ENCODE measurements at places on chromosomes 5 and 9.

DNA sequence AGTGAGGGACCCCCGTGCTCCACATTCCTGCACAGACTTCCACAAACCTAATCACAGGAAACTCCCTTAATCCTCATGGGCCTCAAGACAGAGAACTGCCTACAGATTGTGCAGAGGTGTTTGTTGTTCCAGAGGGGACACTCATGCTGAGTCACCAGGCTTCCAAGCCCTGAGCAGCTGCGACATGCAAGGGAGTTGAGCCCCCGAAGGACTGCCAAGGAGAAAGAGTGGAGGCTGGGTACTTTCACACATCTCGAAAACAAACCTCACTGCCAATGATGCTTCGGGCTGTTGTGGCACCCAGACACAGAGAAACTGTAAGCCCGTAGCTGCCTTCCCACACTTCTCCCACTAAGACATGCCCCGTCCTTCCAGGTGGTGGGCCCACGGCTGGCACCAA lies 480.8 kb downstream of the CDH12 start:
- H3K36me3 ChIP-seq: no peaks in the 10 kb centered on the region
- H3K27me3 ChIP-seq: no peaks in the 10 kb centered on the region
- DNase-seq: no peak

GRCh38 chr9:80605129-80605528 lies 1033.4 kb downstream of the TLE4 start:
- no peak for DNase-seq
- H3K27me3 ChIP-seq: no peaks in the 10 kb centered on the region
- H3K27ac ChIP-seq: no peak overlapping the region
- no peaks in the 10 kb centered on the region for H3K36me3 ChIP-seq

GRCh38 chr5:171954721-171955120 lies 51.7 kb downstream of the FBXW11 start:
- H3K4me3 ChIP-seq: no peak overlapping the region
- no peaks in the 10 kb centered on the region for H3K27me3 ChIP-seq
- no peaks in the 10 kb centered on the region for H3K36me3 ChIP-seq
- DNase-seq: no peak

GRCh38 chr5:67283275-67283987 lies 86.8 kb upstream of the CD180 start:
- H3K27me3 ChIP-seq: no peaks in the 10 kb centered on the region
- H3K4me3 ChIP-seq: no peak overlapping the region
- H3K4me1 ChIP-seq: no peaks in the 10 kb centered on the region
- no peak overlapping the region for H3K27ac ChIP-seq

DNA sequence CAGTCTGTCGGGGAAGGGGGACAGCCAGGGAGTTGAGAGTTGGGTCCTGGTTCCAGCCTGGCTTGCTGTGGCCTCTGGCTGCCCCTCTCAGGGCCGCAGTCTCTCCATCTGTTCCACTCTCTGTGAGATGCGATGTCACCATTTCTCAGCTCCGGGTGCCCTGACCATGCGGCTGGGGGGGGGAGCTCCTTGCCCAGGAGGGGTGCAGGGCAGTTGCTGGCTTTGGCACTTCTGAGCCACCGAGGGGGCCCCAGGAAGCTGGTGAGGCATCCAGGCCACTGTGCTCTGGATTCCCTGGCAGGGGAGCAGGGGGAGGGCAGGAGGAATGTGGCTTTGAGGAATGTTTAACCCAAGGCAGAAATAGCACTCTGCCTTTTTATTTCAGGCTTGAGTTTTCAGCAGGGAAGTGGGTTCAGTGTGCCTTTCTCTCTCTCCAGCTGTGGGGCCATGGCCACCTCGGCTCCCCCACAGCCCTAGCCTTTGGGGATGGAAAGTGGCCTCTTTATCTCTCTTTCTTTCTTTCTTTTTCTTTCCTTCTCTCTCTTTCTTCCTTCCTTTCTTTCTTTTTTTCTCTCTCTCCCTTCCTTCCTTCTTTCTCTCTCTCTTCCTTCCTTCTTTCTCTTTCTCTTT lies 11.0 kb downstream of the NCS1 start:
- H3K4me3 ChIP-seq: no peak overlapping the region
- peaks cover 22% of the 10 kb centered on the region for H3K4me1 ChIP-seq
- DNase-seq: no peak
- no peaks in the 10 kb centered on the region for H3K36me3 ChIP-seq
- H3K27me3 ChIP-seq: no peaks in the 10 kb centered on the region

- no peak overlapping the region for H3K4me3 ChIP-seq
- no peaks in the 10 kb centered on the region for H3K4me1 ChIP-seq
- DNase-seq: no peak
- no peaks in the 10 kb centered on the region for H3K27me3 ChIP-seq
Observed at GRCh38 chr5:90612919-90613318, 54.3 kb downstream of the ADGRV1 start.

GRCh38 chr9:4260661-4261060 lies 39.2 kb downstream of the GLIS3 start:
- H3K4me1 ChIP-seq: no peaks in the 10 kb centered on the region
- no peak overlapping the region for H3K4me3 ChIP-seq
- no peak overlapping the region for H3K27ac ChIP-seq

DNA sequence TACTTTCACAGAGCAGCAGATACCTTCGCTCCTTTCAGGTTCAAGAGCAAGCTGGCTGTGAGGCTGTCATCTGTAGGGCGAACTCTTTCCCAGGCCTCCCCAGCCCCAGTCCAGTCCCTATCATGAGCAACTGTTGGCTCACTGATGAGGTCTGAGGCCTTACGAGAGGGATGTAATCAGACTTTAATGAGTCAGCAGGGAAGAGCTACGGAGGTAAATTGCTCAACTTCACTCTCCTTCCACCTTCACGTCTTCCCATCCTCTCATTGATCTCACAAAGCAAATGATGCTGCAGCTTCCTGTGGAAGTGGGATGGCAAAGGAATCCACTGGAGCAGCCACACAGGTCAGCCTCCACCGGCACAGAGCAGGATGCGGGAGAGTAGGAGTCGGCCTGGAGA lies 130.7 kb upstream of the TBCA start:
- DNase-seq: no peak
- H3K27me3 ChIP-seq: no peaks in the 10 kb centered on the region
- H3K4me1 ChIP-seq: peaks cover 3% of the 10 kb centered on the region
- no peak overlapping the region for H3K27ac ChIP-seq

DNA sequence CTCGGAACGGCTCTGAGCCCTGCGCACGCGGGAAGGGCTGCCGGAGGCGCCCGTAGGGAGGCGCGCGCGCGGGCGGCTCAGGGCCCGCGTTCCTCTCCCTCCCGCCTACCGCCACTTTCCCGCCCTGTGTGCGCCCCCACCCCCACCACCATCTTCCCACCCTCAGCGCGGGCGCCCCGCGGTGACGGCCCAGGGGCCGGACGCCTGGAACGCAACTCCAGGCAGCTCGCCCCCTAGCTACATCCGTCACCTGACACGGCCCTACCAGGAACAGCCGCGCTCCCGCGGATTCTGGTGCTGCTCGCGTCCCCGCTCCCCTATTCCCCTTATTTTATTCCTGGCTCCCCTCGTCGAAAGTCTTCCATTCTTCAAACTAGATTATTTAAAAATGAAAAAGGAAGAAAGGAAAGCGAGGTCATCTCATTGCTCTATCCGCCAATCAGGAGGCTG lies at the start of gene CDKN2B-AS1:
Gene CDKN2B-AS1 (plus strand): TSS at position 236 of the 450 bp plus-strand sequence.
- H3K27ac ChIP-seq: no peak within 1 kb of the TSS
- no peaks in the 10 kb centered on the region for H3K4me1 ChIP-seq
- peak within 1 kb of the TSS; percentile 56 for H3K4me3 ChIP-seq
- peaks cover 40% of the 10 kb centered on the region for H3K27me3 ChIP-seq

DNA sequence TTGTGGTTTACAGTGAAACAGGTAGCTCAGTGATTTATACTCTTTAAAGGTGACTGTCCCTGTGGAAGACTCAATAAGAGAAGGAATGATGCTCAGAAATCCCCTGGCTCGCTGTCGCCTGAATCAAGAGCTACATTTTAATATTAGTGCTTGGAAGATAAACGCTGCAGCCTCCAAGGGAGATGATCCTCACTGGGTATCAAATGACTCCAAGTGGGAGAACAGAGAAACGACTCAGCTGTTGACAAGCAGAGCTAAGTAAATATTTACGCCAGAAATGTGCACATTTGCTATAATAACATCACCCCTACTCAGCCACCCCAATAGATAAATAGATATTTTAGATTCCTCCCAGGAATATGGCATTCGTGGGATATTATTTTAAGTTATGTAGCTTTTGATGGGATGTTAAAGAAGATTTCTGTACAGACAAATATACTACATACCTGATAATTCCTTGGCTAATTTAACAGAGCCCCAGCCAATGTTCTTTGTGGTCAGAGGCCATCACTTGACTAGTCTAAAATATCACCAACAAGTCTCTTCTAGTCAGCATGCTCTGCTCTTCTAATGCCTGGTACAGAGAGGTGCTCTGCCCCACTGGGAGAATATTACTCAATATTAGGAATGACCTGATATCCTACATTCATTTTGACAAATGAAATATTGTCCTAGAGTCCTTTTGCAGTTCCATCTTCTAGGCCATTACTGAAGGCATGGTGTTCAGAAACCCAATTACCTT lies 18.3 kb upstream of the CCDC192 start:
- H3K4me3 ChIP-seq: no peak overlapping the region
- DNase-seq: no peak
- no peaks in the 10 kb centered on the region for H3K4me1 ChIP-seq
- no peaks in the 10 kb centered on the region for H3K27me3 ChIP-seq

GRCh38 chr9:80885894-80886293 lies 803.5 kb downstream of the TLE1 start:
- no peak overlapping the region for H3K27ac ChIP-seq
- peaks cover 1% of the 10 kb centered on the region for H3K4me1 ChIP-seq
- DNase-seq: no peak
- no peaks in the 10 kb centered on the region for H3K36me3 ChIP-seq
- no peaks in the 10 kb centered on the region for H3K27me3 ChIP-seq

GRCh38 chr5:160105686-160106360 lies 13.4 kb downstream of the PWWP2A start:
- H3K36me3 ChIP-seq: no peaks in the 10 kb centered on the region
- no peaks in the 10 kb centered on the region for H3K4me1 ChIP-seq
- H3K27me3 ChIP-seq: no peaks in the 10 kb centered on the region
- no peak for DNase-seq
- no peak overlapping the region for H3K27ac ChIP-seq

GRCh38 chr5:56649569-56649968 lies 165.8 kb upstream of the MAP3K1 start:
- no peak for DNase-seq
- no peak overlapping the region for H3K4me3 ChIP-seq
- no peaks in the 10 kb centered on the region for H3K36me3 ChIP-seq
- H3K27me3 ChIP-seq: no peaks in the 10 kb centered on the region
- no peak overlapping the region for H3K27ac ChIP-seq
- 0 out of 2 replicates have a peak, but pooled peaks cover 1% of the 10 kb centered on the region for H3K4me1 ChIP-seq

DNA sequence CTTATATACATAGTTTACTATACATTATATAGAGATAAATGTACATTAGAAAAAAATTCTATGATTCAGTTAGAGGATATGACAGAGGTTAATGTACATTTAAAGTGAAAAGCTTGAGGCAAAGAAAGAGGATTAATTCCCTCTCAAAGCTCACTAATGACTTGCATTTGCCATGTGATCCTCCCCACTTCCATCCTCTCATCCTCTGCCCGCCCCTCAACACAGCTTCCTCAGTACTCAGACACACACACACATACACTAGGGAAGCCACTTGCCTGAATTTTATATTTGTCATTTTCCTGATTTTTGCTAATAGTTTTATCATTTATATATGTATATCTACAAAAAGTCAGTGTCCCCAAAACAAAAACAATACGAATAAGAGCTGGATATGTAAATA lies 764.5 kb downstream of the EFNA5 start:
- H3K4me3 ChIP-seq: no peak overlapping the region
- H3K27me3 ChIP-seq: no peaks in the 10 kb centered on the region
- H3K4me1 ChIP-seq: no peaks in the 10 kb centered on the region
- DNase-seq: no peak
- H3K36me3 ChIP-seq: no peaks in the 10 kb centered on the region

DNA sequence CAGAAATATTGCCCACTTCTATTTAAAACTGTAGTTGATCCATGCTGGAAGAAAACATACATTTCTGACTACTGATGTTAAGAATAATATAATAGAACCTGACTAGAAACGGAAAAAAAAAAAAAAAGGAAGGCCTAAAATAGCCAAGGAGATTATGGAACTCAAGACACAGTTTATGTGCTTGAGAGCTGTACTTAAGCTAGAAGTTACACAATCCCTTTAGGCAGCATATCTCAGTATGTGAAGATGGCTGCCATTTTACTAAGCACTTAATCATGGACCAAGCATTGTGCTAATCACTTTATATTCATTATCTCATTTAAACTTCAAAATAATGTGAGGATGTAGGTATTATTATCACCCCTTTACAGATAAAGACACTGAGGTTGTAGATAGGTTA lies 73.0 kb upstream of the NR4A3 start:
- no peak overlapping the region for H3K4me3 ChIP-seq
- no peaks in the 10 kb centered on the region for H3K36me3 ChIP-seq
- DNase-seq: no peak
- H3K27ac ChIP-seq: no peak overlapping the region

DNA sequence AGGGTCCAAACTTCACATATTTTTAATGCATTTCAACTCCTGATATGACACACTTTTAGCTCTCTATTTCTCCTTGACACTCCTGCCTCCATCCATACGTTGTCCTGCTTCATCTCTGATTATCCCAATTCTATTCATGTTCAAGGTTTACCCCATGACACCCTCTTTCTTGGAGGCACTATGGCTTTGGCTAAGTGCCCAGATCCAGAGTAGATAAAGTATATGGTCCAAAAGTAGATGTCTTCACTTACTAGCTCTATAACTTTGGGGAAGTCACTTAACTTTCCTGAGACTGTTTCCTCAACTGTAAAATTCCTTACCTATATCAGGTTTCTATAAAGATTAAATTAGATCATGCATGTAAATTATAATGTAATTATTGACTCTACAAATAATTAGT lies 36.1 kb downstream of the SLC22A5 start:
- H3K4me1 ChIP-seq: no peaks in the 10 kb centered on the region
- H3K27me3 ChIP-seq: no peaks in the 10 kb centered on the region
- H3K4me3 ChIP-seq: no peak overlapping the region
- H3K27ac ChIP-seq: no peak overlapping the region
- no peaks in the 10 kb centered on the region for H3K36me3 ChIP-seq

- H3K27me3 ChIP-seq: no peaks in the 10 kb centered on the region
- H3K4me1 ChIP-seq: no peaks in the 10 kb centered on the region
- DNase-seq: no peak
- H3K4me3 ChIP-seq: no peak overlapping the region
Observed at GRCh38 chr5:77168879-77169244, 41.6 kb upstream of the PDE8B start.

- H3K4me1 ChIP-seq: no peaks in the 10 kb centered on the region
- no peaks in the 10 kb centered on the region for H3K27me3 ChIP-seq
- no peaks in the 10 kb centered on the region for H3K36me3 ChIP-seq
- no peak for DNase-seq
- H3K4me3 ChIP-seq: no peak overlapping the region
- H3K27ac ChIP-seq: no peak overlapping the region
Observed at GRCh38 chr5:36915653-36916052, 39.1 kb downstream of the NIPBL start.
